ENCODE measurements at places on chromosomes 7 and 10. TPM values are rescaled to one million over a fixed set of nuclear protein-coding genes. Genes with fewer than 3 reads are reported as not detected.

SCIN gene
- total RNA-seq = 0.13 TPM

CNNM1 gene
- 0.13 TPM for total RNA-seq

AKR1C2 gene
- total RNA-seq = 25.5 TPM

WNT8B gene
- not detected for total RNA-seq

SPACDR gene
- total RNA-seq = 0.81 TPM

SCART1 gene
- total RNA-seq = 0.51 TPM

NRP1 gene
- 159 TPM for total RNA-seq

COL28A1 gene
- 6.7 TPM for total RNA-seq

DNA sequence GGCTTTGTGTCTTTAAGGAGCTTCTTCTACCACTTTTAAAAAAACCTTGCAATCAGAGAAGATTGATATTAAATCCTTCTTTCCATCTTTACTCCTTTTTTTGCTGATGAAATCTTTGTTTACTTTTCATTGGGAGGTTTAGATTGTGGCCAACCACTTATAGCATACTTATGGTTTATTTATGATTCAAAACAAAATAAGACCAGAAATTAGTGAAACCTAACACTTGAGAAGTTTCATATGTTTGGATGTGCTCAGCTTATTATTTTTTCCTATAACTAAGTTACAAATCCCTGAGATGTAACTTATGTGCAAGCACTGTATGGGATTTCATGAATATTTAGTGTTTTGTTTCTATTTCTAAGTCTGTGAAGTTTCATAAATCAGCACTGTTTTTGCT, 13.5 kb upstream of the PRPS1L1 start:
- DNase-seq = no peak

- DNase-seq = no peak
Observed at GRCh38 chr10:49008505-49009198, 69.0 kb upstream of the LRRC18 start.

DNA sequence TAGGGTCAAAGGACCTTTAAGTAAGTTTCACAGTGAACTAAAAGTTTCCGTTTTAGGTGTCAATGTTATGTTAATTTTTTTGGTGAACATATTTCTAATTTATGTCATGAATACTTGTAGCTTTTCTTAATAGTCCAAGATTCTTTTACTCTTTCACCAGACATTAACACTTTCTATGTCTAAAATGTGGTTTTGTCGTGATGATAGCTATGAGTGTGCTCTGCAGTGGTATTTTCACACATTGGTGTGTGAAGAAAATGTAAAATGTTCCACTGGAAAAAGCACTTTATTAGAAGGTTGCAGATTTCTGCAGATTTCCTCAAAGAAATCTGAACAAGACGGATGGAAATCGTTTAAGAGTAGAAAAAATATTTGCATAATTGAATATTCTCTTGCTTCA, 561.0 kb upstream of the ANKRD30A start:
- DNase-seq = no peak

DNA sequence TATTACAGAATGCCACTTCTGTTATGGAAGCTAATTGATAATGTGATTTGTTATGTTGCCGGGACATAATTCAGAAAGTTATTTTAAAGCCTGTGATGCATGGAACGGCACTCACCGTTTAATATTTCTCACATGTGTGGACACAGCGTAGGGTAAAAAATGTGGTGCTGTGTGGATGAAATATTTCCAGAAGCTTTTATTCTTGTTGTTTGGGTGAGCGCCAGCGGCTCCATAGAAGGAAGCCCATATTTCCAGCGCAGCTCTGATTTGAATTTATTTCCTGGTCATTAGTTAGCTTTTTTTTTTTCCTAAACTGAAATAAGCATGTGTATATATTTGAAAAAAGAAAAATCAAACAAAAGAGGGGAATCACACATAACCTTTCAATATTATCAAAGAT, 20.2 kb upstream of the NKX6-2 start:
- DNase-seq = no peak

DNA sequence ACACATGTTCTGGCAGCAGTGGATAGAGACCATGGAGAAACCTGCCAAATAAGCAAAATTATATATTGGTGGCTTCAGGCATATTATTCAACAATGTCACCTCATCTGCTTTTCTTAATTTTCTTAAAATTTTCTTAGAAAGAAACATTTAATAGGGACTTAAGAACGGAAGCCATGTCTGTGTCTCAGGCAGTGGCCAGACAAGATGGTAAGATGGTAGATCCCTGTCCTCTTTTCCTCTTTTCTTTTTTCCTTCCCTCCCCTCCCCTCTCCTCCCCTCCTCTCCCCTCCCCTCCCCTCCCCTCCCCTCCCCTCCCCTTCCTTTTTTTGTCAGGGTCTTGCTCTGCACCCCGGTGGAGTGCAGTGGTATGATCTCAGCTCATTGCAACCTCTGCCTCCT, 24.2 kb upstream of the ICA1 start:
- no peak for DNase-seq

DNA sequence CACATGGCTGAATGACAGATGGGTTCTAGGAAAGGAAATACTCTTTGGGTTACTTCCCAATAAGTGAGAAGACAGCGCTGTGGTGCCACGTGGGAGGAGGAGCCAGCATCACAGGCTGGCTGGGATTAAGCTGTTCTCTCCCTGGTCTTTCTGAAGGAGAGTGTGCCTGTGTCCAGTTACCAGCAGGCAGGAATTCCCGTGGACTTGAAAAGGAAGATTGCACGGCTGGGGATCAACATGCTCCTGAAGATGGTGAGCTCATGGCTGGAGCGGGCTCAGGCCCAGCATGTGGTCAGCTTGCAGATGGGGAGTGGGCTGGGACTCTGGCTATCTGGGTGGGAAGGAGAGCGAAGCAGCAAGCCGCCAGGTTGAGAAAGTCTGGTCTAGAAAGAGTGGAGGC, 8.1 kb downstream of the ADCK2 start:
- DNase-seq = no peak

- DNase-seq = no peak
Observed at GRCh38 chr7:1671594-1672451, 1.7 kb downstream of the ELFN1 start.

GRCh38 chr10:93336110-93336509, 146.0 kb downstream of the MYOF start:
- DNase-seq = no peak

Measured in Right ventricle myocardium superior (tissue), 1 donor.